BE2C (cell line): ENCODE measurements at places on chromosomes 4 and X.

DNA sequence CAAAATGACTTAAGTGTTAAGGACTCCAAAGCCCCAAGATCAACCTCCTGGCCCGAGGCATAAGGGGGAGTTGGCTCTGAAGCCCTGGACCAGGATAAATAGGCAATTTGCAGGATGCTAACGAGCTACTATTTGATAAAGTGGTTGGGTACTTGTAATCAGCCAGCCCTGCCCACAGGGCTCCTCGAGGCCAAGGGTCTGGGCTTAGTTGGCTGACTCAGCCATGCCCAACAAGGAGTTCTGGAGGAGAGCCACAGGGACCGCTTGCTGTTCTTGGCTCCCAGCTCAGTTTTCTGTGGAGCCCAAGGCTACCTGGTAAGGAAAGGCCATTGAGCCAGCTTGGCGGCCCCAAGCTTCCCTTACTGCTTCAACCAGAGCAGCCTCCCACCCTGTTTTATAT is 7.8 kb downstream of the HMGB3 start:
- DNase-seq: no peak

DNA sequence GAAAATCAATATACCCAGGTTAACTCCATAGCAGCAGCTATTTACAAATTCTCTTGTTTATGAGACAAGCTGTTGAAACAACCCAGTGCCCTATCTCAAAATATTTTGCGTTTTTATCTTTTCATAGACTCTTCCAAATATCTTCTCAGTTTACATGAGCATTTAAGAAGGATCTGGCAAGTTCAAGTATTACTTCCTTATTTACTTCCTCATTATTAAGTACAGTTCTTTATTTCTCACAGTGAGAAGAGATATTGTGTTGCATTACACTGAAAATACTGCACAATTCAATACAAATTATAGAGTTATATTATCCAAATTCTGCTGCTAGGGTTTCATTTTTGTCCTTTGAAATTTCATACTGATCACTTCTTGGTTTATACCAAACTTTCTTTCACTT is 43.6 kb upstream of the UCP1 start:
- DNase-seq: no peak

DNA sequence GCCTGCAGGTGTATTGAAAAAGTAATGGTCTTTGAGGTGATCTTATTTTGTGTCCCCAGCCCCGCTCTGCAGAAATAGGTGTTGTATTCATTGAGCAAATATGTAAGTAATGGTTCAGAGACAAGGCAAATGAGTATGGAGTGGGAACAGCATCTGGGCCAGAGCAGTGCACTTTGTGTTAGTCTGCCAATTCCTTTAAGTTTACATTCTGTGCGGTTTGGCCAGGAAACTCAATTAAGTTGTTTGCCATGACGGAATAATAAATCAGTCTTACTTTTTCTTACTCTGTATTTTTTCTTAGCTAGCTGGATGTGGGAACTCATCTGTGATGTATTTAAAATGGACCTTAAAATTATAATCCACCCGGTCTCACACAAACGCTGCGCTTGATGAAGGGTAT is 12.6 kb downstream of the DCLK2 start:
- no peak for DNase-seq

- no peak for DNase-seq
Measured at GRCh38 chrX:107526141-107526540, 76.7 kb downstream of the FRMPD3 start.

- DNase-seq: no peak
Measured at GRCh38 chr4:154421618-154422017, 70.0 kb downstream of the DCHS2 start.

GRCh38 chrX:7586126-7586525 is 256.8 kb upstream of the VCX start:
- DNase-seq: no peak

DNA sequence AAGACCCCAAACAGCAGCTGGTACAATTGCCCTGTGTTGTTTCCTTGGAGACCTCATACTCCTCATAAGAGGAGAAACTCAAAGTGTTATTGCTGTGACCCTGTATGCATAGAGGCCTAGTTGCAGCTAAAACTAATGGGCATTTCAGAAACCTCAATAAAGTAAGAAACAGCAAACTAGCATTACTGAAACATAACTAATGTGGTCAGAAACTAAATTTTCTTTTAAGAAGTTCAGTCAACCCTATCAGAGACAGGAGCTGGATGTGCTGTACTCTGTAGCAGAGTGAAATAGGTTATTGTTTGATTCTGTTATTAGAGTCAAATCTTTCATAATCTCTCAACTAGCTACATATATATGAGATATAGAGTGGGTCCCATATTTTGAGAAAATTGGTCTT is 257.5 kb upstream of the IRS4 start:
- DNase-seq: no peak

- no peak for DNase-seq
Measured at GRCh38 chrX:883588-883987, 253.0 kb downstream of the SHOX start.

DNA sequence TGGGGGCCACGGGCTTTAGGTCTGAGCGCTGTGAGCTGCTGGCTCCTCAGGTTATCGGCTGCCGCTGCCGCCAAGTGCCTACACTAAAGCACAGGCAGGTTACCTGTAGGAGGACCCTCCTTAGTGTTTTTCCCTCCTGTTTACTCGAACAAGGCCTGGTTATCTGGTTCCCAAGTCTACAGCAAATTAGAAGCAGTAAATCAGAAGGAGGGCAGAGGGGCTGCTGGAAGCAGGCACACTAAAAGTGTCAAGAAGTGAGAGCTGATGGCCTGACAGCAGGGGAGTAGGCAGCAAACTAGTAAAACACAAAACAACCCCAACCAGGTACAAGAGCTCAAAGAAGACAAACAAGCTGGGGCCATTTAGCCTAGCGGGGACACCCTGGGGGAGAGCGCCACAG is 125.0 kb upstream of the PJA1 start:
- DNase-seq: no peak

DNA sequence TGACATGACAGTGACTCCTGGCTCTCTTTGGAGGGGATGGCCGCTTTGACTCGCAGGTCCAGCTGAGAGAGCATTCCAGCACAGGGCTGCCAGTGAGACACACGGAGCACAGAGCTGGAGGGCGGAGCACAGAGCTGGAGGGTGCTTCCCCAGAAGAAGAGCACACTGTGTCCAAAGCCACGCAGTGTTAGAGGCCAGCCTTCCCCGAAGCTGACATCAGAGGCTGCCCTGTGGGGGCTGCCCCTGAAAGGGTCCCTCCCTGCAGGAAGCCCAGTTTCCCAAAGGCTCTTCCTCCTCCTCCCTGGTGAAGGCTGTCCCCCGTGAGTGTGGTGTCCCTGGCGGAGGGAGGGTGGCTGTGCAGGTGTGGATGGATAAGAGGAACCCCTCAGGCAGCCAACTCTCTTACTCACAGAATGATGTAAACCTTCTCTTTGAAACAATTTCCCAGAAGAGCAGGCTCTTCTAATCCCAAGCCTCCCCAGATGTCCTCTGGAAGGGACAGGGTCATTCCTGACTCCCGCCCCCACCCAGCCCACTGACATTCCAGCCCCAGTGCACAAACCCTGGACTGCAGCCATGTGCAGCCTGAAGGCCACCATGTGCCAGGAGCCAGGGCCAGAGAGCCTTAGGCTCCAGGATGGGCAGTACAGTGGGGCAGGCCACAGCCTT is 53.4 kb downstream of the PSAPL1 start:
- no peak for DNase-seq

DNA sequence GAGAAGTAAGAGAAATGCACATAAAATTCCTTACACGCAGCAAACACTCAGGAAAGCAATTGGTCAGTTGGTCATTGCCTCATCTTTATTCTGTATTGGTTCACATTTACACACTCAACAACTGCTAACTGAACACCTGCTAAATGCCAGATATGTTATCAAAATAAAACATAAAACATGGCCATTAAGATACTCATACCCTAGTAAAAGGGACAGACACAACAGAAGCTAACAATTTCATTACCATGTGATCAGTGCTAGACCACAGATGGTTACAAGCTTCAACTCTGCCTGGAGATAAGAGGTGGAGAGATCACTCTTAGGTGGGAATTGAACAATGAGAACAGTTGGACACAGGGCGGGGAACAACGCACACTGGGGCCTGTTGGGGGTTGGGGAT is 26.2 kb downstream of the TEC start:
- no peak for DNase-seq

DNA sequence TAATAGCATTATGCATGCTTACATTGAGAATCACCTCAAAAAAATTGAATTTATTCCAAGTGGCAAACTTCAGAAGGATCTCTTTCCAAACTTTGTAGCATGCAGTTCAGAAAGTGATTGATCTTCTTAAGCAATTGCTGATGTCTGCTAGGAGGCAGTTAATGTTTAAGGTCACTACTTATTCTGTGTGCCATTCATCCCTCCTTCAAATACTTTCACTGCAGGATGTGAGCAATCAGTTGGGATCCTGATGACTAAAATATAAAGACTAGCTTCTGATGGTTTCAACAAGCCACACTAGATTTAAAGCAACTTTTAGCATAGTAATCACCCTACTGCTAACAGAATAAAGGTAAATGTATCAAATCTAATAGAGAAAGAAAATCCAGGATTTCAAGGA is 414.1 kb downstream of the ADGRL3 start:
- DNase-seq: no peak

DNA sequence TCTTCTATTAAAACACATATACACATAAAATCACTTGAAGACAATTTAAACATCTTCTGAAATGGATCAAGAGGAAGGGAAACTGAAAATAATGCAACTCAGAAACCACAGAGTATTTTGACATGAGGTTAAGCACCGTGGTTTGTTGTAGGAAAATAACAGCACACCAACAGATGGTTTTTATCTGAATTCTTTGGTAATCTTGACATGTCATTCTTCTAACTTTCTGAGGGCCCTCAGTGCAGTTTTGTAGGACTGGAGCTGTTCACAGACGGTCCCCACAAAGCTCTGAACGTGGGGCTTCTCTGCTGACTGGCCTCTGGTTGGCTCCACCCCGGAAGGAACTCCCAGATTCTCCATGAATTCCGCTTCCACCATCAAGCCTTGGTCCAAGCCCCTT is 16.0 kb upstream of the TLR8 start:
- DNase-seq: no peak

- no peak for DNase-seq
Measured at GRCh38 chr4:153560908-153561307, 94.7 kb downstream of the TMEM131L start.

GRCh38 chr4:169098532-169098931 is 88.5 kb upstream of the CBR4 start:
- DNase-seq: no peak

DNA sequence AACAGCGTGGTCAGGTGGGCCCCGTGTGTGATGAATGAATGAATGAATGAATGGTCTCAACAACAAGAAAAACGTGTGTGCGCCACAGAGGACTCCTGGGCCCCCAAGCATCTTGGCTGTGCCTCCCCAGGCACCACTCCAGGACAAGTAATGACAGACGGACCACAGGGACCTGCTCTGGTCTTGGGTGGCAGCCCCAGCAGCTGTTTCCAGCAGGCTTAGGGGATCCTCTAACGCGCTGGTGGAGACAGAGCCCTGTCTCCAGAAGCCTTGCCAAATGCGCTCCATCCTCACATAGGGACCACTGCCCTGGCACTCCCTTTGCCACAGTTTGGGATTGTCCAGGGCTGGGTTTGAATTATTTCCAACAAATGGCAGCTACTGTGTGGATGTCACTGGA is 39.1 kb downstream of the PSAPL1 start:
- no peak for DNase-seq

- no peak for DNase-seq
Measured at GRCh38 chrX:7926501-7926900, 712 bp downstream of the PNPLA4 start.

DNA sequence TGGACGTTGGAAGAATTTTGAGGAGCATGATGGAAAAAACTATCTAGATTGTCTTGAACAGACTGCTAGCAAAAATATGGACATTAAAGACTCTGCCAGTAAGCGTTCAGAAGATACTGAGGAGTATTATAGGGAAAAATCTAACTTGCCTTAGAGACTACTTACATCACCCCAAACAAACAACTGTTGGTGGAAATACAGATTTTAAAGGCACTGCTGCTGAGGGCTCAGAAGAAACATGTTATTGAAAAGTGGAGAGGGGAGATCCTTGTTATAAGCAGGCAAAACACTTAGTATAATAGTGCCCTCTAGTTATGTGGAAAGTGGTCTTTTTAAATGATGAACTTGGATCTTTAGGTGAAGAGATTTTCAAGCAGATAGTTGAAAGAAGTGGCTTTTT is 29.2 kb downstream of the MAD2L1 start:
- no peak for DNase-seq

- no peak for DNase-seq
Measured at GRCh38 chr4:153452658-153453378, 13.3 kb upstream of the TMEM131L start.
